Aorta (tissue), 5 donors: ENCODE measurements at places on chromosomes 7 and 10.

- no peak for DNase-seq
Measured at GRCh38 chr10:120981601-120982391, 130.6 kb downstream of the WDR11 start.

GRCh38 chr7:104983076-104983577 lies 30.9 kb upstream of the KMT2E start:
- DNase-seq, result no peak

DNA sequence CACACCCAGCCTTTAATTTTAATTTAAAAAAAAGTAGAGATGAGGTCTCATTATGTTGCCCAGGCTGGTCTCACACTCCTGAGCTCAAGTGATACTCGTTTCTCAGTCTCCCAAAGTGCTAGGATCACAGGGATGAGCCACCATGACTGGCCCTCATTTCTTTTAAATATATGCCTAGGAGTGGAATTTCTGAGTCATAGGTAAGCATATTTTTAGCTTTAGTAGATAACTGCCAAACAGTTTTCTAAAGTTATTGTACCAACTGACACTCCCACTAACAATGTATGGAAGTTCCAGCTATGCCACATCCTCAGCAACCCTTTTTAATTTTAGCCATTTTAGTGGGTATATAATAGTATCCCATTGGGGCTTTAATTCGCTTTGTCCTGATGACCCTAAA lies 13.8 kb upstream of the PPIF start:
- DNase-seq, result no peak

DNA sequence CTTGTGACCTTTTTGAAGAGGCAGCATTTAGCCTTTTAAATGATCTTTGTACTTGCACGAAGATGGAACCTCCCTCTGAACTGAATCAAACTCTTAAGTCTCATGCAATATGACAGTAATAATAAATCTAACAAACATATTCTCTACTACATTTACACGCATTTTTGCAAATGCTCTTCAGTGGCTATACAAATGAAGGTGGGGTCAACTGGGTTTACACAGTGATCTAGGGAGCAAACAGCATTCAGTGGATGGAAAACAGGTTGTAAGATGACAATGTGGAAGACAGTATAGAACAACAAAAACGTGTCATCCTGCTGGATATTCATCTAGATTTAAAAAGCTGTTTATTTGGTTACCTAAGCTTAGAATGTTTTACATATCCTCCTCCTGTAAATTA lies 7.5 kb downstream of the CCDC186 start:
- DNase-seq, result no peak

DNA sequence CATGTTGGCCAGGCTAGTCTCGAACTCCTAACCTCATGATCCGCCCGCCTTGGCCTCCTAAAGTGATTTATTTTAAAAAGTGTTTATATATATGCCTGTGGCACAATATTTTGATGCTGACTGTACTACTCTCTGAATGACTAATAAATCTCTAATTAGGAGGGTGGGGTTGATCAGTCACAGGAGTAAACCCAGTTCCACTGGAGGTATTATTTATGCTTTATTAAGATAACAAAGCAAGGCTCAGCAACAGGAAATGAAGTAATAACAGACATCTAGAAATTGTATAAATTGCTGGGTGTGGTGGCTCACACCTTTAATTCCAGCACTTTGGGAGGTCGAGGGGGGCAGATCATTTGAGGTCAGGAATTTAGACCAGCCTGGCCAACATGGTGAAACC lies 26.0 kb upstream of the MCU start:
- no peak for DNase-seq

DNA sequence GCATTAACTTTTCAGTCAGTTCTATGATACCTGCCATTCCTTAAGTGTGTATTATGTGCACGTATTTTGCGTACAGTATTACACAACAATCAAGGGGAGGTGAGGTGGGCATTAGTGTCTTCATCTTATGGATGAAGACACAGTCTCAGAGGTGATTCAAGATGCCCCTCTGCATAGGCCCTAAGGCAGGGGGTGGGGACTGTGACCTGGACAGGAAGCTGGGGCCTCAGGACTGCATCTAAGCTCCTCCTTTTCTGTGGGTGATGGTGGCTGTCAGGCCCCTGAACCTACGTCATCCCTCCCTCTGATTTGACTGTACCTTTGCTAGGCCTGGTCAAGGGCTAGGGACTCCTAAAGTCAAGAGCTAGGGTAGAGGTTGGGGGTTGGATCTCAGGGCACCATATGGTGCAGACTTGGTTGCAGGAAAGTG lies 38.9 kb downstream of the HK1 start:
- DNase-seq, result no peak

DNA sequence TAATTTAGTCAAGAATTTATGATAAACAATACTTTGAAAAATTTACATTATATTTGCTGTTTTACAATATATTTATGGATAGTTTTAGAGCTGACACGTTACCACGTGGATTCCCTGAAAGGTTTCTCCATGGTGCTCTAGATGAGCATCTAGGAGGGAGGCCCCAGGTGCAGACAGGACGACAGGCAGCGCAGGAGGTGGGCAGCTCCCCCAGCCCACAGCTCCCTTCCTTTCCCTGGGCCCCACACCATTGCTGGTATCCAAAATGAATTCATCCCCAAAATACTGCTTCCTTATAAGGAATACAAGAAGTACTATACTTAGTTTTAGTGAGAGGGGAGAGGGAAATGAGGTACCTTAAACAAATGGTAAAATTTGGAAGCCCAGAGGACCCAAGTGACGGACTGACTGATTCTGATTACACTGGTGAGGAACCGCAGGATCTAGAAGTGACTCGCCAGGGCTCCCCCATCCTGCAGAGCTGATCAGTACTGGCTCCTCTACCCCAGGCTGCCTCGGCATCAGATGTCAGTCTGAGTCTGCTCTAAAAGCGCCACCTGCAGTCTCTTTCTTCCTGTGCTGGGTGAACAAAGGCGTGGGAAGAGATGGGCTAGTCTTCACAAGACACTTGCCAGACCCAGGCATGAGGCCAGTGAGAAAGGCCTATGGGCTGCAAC lies 89.2 kb downstream of the DLG5 start:
- no peak for DNase-seq

- peak; percentile 66 for DNase-seq
Measured at GRCh38 chr10:132647424-132647823, 109.8 kb downstream of the INPP5A start.

- DNase-seq, result no peak
Measured at GRCh38 chr7:41451826-41452225, 251.1 kb downstream of the INHBA start.

DNA sequence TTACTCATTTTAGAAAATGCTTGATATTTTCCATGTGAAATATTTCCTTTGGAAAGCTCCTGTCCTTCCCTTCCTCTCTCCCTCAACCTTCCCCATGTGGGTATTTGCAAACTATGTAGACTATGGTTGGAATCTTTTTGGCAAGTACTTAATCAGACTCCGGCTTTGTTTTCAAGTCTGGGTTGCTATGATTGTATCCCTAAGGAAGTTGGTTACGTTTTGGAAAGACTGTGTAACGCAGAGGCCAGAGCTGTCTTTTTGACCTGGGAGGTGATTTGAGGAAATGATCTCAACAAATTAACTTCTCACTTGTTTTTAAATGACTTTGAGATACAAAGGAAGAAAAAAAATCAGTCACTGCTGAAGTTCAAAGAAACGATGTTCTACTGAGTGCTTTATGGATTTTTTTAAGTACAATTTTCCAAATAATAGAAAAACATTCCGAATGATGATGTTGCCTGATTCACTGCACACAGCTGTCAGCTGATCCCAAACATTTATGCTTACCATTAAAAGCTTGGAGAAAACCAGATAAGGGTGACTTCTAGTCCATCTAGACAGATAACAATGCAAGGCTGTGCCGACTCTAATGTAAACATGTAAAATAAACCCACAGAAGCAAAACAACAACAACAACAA lies 145.5 kb upstream of the CELF2 start:
- peak; percentile 55 for DNase-seq

GRCh38 chr7:128497405-128497804 lies 20.9 kb downstream of the METTL2B start:
- no peak for DNase-seq

GRCh38 chr7:50396856-50397255 lies 53.3 kb downstream of the FIGNL1 start:
- DNase-seq, result no peak
